ENCODE measurements at places on chromosomes 4 and X.
A peak's percentile ranks its signal among the peaks of the same experiment; 100 is the strongest.

GRCh38 chr4:125159001-125159400, 155.8 kb upstream of the FAT4 start:
- DNase-seq = no peak

- DNase-seq = no peak
Measured at GRCh38 chrX:45862801-45863200, 662.1 kb upstream of the DIPK2B start.

DNA sequence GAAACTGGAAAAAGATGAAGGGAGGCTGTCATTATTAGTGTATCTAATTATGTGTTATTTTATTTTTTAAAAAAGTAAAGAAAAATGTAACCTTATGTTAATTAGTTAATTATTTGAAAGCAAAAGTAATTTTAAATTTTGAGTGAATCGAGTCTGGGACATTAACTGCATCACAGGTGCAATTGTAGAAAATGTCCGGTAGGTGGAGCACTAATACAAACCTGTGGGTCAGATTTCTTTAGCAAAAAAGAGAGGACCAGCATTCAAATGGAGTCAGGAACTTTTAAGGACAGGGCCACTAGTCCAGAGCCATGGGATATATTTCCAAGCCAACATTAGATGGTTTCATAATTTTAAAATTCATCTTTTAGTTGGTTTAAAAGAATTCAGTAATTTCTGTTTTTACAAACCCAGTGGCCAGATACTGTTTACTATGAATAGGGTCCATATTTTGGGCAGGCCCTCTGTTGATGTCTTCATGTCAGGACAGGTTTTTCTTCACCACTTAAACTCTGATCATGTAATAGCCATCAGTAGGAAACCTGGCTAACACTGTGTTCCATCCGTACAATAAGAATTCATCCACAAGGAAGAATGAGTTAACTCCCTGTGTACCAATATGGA, 27.2 kb downstream of the BST1 start:
- no peak for DNase-seq

GRCh38 chrX:119230850-119231249, 5.2 kb upstream of the PGRMC1 start:
- DNase-seq = no peak

- DNase-seq = no peak
Measured at GRCh38 chrX:27890611-27891010, 82.8 kb downstream of the MAGEB10 start.

DNA sequence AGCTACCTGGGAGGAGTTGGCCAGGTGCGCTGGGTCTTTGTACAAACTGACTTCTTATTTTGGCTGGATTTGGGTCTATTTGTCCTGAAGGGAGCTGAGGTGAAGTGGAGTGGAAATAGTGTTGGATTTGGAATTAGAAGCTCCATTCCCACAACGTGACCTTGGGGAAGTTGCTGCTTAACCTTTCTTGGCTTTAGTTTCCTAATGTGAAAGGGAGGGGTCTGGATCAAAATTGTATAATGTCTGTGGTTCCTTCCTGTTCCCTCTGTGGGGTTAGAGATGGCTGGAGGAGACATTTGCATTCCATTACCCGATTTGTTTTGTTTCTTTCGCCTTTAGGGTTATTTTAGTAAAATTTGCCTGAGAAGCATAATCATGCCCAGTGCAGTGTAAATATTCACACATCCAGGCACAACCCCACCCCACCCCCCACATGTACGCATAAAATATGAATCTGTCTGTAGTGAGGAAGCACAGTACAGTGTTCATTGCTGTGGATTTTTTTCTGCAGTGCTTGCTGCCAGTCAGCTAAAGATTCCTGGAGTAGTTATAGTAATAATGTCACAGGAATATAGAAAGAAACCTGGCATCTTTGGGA, 21.5 kb downstream of the JADE1 start:
- no peak for DNase-seq

- no peak for DNase-seq
Measured at GRCh38 chr4:110164251-110164650, 34.2 kb downstream of the ELOVL6 start.

- DNase-seq = no peak
Measured at GRCh38 chrX:85544609-85545008, 165.1 kb upstream of the POF1B start.

DNA sequence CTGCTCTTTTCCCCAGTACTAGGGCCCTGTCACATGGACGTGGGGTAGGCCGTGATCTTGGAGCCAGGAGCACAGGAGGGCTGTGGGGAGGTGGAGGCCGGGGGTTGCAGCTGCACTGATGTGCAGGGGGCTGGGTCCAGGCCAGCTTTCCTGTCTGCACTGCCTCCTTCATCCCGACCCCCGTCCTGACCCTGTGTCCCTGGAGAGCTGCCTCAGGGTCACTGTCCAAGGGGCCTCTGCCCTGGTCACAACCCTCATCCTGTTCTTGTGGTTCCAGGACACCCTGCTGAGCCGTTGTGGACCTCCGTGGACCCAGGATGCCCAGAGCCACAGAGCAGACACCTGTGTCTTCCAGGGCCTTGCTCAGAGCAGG, 91.7 kb upstream of the ADRA2C start:
- no peak for DNase-seq

- DNase-seq = no peak
Measured at GRCh38 chrX:103378990-103379389, 2.7 kb downstream of the BEX3 start.

GRCh38 chrX:150587585-150588503, 19.4 kb downstream of the MTM1 start:
- no peak for DNase-seq

- DNase-seq = no peak
Measured at GRCh38 chr4:151991884-151992167, 231.0 kb upstream of the GATB start.

- no peak for DNase-seq
Measured at GRCh38 chrX:526295-527224, 104.0 kb upstream of the SHOX start.

DNA sequence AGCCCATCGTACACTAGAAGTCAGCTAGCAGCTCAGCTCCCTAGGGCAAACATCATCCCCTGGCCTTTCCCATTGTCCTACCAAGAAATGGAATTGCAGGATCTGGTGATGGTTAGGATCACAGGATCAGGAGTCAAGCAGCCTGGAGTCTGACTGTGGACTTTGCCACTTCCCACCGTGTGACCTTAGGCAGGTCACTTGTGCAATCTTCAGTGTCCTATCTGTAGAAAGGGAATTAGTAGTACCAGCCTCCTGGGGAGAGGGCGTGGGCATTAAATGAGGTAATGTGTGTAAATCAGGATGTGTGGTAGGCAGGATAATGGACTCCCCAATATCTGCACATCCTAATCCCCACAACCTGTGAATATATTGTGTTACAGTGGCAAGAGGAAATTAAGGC, 38.6 kb upstream of the APLN start:
- no peak for DNase-seq

- DNase-seq = peak; percentile 67
Measured at GRCh38 chr4:3292571-3293400, at the start of gene RGS12. Gene RGS12 (plus strand): TSS chr4:3293021. CDS start chr4:3316171, 23,150 bp downstream.

GRCh38 chr4:95263391-95263790, 285.4 kb downstream of the UNC5C start:
- no peak for DNase-seq

DNA sequence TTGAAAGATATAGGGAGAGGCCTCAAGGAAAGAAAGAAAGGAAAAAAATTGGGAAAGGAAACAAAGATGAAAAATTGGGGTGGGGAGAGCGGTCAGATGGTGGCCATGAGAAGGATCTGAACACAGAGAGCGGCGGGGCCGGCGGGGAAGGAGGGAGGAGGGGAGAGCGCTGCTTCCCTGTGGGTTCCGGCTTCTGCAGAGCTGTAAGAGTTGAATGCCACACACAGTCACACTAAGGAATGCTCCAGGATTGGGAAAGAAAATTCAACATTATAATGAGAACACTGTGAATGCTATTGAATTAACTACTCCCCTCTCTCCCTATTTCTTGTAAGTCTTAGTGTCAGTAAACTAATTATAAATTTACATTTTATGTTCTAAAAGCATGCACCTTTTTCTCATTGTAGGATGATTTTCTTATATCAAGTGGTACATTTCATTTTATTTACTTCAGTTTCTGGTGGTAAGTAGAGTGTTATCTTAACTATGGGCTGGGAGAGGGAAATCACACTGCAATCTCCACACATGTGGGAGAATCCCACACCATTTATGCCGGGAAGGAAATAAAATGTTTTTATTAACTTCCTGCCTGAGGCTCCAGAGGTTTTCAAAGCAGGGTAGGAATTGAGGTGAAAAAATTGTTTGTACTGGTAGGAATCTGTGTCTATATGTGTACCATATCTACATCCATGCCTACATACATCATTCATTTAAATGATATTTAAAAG, 904 bp downstream of the F11 start:
- DNase-seq = no peak

GRCh38 chr4:130131536-130131935, 1035.6 kb downstream of the C4orf33 start:
- DNase-seq = no peak

DNA sequence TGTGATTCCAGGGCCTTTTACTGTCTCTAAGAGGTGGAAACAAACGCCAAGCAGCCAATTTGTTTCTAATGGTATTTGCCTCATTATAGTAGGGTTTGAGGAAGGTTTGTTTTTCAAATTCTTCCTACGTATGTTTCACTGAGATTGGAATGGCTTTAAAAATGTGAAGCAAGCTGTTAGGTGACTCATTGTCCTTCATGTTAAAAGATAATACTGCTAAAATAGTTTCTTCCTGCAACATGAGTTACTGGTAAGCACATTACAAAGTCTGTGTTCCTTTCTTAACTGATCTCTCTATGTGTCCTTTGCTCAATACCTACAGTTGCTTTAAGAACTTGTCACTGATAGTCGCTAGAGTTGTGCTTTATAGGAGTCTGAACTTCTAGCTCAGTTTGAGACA, 1183.9 kb downstream of the RPA4 start:
- DNase-seq = no peak

DNA sequence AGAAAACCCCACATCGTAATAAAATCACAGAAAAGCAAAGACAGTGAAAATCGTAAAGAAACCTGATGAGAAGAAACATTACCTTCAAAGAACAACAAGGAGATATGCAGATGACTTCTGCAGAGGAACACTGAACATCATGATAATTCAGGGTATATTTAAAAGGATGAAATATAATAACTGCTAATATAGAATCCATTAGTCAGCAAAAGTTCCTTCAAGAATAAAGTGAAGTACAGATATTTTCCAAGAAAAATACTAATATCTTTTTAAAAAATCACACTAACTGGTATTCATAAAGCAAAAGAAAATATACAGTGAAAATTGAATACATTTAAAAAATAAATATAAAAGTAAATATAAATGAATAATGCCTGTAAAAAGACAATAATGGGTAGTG, 176.3 kb upstream of the VEGFC start:
- no peak for DNase-seq

- no peak for DNase-seq
Measured at GRCh38 chr4:26372525-26373172, 51.8 kb downstream of the RBPJ start.

GRCh38 chrX:11967986-11968869, 170.0 kb upstream of the FRMPD4 start:
- no peak for DNase-seq

DNA sequence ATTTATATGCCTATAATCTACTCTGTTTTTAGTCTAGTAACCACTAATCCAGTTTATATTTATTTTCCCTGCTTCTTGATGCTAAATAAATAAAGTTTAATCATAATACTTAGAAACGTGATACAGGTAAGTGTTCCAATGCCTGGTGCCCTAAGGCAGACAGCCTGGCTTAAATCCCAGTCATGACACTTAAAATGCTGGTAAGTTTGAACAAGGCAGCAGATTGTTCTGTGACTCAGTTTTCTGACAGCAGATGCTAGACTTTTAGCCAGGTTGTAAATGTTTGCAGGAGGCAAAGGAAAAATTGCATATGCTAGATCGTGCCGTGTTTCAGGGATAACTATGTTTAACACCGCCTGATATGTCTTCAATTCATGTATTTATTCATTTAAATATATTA, 2661.6 kb downstream of the PCDH7 start:
- DNase-seq = no peak

- no peak for DNase-seq
Measured at GRCh38 chrX:47212381-47213293, 5.8 kb upstream of the CDK16 start.

GRCh38 chrX:49925176-49925575, 2.8 kb downstream of the CLCN5 start:
- DNase-seq = no peak

GRCh38 chrX:115504167-115504566, 56.8 kb upstream of the PLS3 start:
- no peak for DNase-seq

DNA sequence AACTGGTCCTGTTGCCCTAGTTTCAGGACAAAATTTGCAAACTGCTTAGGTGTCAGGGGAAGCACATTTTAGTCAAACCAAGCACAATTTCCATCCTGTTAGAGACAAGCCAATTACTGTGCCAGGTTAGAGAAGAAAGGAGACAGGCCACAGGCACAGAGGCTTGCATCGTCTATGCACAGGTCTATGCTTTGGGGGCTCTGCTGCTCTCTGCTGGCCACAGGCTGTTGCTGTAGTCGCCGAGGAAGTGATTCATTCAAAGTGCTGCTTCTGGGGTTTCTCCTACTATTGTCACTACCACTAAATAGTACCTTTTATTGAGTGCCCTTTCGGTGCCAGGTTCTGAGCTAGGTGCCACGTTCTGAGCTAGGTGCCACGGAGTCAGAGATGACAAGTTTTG, 45.5 kb downstream of the VGLL1 start:
- peak; percentile 12 for DNase-seq

GRCh38 chrX:100720301-100720700, 11.6 kb downstream of the SYTL4 start:
- DNase-seq = no peak

- DNase-seq = no peak
Measured at GRCh38 chr4:188263321-188263720, 124.1 kb downstream of the TRIML1 start.

GRCh38 chr4:56426273-56426672, 9.1 kb downstream of the PPAT start:
- DNase-seq = no peak

GRCh38 chrX:67563469-67564448, 19.9 kb downstream of the AR start:
- DNase-seq = no peak

GRCh38 chr4:169286562-169287301, 16.0 kb upstream of the SH3RF1 start:
- no peak for DNase-seq

Data from stimulated activated CD8-positive, alpha-beta memory T cell treated with anti-CD3 and anti-CD28 coated beads, Interleukin-7, amount 100 ng/mL, for 24 hours (primary cell).